Effector memory CD4-positive, alpha-beta T cell (primary cell): ENCODE measurements at places on chromosomes 2 and 18.
A peak's percentile ranks its signal among the peaks of the same experiment; 100 is the strongest.

DNA sequence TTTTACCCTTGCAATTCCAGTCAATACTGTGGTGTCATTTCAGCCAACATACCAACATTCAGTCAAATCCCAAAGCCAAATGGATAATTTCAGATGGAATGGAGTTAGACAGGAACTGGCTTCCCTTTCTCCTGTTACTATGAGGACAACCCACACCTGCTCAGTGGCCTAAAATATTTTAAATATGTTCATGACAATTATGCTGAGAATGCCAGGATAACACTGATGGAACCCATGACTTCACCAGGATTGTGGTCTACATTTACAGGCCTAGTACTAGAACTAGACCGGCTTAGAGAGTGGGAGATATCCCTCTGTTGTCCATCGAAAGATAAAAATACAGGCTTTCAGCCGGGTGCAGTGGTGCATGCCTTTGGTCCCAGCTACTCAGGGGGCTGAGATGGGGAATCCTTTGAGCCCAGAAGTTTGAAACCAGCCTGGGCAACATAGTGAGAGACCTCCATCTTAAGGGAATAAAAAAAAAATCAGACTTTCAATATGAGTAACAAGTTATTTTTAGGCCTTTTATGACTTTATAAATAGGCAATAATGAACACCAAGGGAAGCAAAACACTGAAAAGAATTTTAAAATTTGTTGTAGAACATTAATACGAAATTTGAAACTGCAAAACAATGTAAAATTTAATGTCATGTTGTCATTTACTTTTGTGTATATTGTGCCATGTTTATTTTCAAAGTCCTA, 14.2 kb downstream of the GPATCH11 start:
- no peak for DNase-seq

GRCh38 chr18:11523804-11524203, 85.6 kb upstream of the SLC35G4 start:
- no peak for DNase-seq

- DNase-seq, result peak; percentile 66
Measured at GRCh38 chr18:47930199-47930930, at the start of gene SMAD2. TSS of gene SMAD2 (minus strand) at chr18:47930659. CDS start at chr18:47896756, 33,903 bp downstream.

DNA sequence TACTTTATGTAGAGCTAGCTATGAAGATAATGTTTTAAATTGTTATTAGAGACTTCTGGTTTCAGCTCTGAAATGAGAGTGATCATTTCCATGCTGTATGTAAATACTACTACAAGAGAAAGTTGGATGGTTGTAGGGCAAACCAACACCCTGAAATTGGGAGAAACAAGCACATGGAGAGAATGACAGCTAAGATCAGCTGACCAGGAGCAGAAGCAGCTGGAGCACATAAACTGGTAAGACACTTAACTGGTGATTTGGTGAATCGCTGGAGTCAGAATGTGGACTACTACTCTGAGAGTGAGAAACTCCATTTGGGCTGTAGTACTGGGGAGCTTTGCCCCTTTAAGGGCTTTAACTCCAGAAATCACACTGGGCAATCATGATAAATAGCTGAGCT, 226.8 kb downstream of the RND3 start:
- DNase-seq, result no peak

DNA sequence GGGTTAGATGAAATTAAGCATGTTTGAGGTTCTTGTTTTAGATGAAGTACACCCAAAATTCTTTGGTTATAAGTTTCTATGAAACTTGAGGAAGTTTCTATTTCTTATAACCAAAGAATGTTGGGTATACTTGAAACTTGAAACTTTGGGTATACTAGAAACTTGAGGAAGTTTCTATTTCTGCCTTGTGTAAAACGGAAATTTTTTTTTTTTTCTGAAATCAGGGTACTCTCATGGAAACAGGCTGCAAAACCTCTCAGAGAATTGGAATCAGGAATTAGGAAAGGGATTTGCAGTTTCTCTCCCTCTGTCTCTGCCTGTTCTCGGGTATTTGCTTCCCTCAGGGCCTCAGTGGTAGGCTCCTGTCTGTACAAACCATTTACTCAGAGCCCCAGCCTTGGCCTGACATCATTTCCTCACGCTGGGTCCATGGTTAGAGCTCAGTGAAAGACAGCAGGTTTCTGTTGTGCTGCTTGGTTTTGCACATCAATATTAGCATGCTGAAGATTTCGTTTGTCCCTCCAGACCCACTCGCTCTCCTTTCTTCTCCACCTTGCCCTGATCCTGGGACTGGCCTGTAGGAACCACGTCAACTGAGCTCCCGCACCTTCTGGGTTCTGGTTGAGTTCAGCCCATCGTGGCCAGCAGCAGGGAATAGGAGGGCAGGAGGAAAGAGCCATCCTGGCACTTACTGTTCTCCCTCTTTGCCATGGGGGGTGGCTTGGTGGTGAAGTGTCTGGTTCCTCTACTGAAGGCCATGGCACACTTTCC, 106.4 kb downstream of the POLR1A start:
- DNase-seq, result no peak

GRCh38 chr18:45412577-45412976, 202.7 kb upstream of the SLC14A2 start:
- no peak for DNase-seq

DNA sequence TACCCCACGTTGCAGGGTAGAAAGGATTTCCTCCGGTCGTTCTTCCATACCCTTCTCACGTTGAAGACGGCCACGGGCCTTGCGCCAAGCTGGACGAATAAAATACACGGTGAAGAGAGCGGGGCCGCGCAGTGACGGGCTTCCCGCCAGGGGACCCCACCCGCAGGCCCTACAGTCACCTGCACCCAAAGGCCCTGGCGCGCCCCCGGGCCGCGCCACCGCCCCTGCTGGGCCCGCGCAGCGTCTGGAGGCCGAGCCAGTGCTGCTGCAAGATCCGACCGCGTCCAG, 199 bp downstream of the FBXO15 start:
- no peak for DNase-seq

DNA sequence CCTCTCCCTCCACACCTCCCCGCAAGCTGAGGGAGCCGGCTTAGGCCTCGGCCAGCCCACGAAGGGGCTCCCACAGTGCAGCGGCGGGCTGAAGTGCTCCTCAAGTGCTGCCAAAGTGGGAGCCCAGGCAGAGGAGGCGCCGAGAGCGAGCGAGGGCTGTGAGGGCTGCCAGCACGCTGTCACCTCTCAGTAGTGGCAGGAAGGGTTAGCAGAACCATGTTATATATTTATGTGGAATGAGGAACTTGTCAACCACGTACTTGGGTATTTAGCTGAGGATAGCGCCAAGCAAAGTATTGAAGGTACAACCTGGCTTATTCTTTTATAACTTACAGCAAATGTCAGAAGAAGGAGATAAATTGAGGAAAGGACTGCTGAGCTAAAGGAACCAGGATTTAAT, 144.1 kb upstream of the MGAT5 start:
- DNase-seq, result no peak

- no peak for DNase-seq
Measured at GRCh38 chr2:73324126-73324725, 30.9 kb upstream of the EGR4 start.

GRCh38 chr2:191927319-191927867, 80.5 kb upstream of the CAVIN2 start:
- no peak for DNase-seq
